NCI-H510A (cell line): ENCODE measurements at places on chromosomes 6 and 20.
A peak's percentile ranks its signal among the peaks of the same experiment; 100 is the strongest.

DNA sequence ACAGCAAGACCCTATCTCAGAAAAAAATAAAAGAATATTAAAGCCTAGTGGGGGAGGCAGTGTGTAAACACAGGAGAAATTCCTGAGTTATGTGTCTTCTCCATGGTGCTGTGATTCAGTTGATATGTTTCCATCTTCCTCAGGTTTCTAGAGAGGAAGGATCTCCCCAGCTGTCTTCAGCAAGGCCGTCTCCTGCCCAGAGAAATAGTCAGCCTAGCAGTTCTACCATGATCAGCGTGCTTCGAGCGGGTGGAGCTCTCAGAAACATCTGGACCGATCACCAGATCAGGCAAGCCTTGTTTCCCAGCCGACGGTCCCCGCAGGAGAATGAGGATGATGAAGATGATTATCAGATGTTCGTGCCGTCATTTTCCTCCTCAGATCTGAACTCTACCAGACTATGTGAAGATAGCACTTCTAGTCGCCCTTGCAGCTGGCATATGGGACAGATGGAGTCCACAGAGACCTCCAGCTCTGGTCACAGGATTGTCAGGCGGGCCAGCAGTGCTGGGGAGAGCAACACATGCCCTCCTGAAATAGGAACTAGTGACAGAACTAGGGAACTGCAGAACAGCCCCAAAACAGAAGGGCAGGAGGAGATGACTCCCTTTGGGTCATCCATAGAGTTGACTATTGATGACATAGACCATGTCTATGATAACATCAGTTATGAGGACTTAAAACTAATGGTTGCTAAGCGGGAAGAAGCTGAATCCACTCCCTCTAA lies 34.9 kb upstream of the MTHFD1L start:
- no peak for DNase-seq

DNA sequence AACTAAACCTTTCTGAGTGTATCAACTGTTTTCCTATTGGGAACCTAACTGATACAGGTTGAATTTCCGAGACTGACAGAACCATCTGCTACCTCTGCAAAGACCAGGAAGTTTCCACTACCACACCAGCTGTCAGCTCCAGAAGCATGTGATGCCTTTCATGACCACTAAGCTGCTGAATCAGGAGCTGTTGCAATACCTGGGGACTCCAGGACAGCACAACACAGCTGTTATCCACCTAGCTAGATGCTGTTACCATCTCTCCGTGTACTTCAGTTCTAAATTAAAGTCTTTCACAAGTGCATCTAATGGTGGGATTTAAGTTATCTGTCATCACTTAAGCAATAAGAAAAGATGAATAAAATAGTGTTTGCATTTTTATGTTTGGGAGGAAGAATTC lies 158.2 kb upstream of the IMPG1 start:
- DNase-seq, result peak; percentile 14

DNA sequence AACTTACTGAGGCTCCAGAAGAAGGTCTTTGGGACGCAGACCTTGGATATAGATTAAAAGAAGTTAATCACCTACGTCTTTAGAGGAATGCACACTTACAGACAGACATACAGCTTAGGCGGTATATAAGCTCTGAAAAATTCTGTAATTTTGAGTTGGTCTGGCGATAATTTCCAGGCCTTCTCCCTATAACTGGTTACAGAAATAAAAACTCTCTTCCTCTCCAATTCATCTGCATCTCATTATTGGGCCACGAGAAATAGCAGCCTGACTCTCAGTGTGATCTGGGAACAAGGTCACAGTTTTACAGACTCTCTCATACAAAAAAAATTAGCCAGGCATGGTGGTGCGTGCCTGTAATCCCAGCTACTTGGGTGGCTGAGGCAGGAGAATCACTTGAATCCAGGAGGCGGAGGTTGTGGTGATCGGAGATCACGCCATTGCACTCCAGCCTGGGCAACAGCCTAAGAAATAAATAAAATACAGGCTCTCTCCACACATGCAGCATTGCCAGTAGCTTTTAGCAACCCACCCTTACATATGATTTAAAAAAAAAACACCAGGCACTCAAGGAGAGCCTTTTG lies 4.7 kb downstream of the ZBTB24 start:
- DNase-seq, result no peak

GRCh38 chr6:75224303-75224926 lies 18.6 kb upstream of the COL12A1 start:
- DNase-seq, result no peak

DNA sequence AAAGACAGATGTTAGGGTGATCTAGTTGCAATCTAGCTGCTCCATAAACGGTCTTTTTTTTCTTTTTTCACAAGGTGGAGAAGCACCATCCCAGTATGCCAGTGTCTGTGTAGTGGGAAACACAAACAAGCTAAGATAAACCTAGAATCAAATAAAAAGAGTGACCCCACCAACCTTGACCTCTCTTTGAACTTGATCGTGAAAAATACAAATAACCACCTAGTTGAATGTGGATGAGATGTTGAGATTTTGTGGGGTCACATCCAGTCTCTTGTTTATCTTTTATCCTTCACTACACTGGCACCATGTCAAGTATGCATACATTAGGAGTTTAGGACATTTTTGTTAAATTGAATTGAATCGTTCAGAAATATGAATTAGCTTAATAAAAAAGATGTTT lies 194.6 kb upstream of the EYA4 start:
- no peak for DNase-seq
